NB4 (cell line): ENCODE measurements at places on chromosomes 7 and 10.

DNA sequence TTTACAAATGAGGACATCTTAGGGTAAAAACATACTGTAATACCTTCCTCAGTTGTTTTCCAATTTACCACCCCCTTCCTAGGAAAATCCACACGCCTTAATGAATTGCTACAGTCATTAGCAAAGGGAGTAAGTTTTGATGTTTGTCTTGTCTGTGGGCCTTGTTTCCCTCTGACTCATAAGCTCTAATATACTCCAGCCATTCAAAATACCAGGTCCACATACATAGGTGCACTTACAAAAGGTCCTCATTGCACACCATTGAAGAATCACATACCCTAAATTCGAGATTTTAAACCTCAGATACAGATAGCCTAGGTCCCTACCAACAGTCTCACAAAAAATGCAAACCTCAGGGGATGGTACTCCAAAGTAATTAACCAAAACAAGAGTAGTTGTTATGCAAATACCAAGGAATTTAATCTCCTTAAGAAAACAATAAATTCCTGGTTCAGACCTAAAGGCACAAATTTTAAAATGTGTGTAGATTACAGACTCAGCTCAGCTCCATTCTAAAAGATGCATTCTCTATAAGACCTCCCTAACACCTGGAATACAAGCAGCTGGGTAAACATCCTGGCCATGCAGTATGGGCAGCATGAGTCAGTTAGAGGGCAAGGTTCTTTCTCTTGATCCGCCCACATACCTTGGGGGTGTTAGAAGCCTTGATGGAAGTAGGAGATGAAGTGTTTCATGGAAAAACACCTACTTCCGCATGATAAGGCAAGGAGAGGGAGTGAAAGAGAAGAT lies 3.0 kb upstream of the LIPK start:
- DNase-seq = no peak

GRCh38 chr7:69439636-69440325 lies 158.5 kb upstream of the AUTS2 start:
- DNase-seq = no peak

DNA sequence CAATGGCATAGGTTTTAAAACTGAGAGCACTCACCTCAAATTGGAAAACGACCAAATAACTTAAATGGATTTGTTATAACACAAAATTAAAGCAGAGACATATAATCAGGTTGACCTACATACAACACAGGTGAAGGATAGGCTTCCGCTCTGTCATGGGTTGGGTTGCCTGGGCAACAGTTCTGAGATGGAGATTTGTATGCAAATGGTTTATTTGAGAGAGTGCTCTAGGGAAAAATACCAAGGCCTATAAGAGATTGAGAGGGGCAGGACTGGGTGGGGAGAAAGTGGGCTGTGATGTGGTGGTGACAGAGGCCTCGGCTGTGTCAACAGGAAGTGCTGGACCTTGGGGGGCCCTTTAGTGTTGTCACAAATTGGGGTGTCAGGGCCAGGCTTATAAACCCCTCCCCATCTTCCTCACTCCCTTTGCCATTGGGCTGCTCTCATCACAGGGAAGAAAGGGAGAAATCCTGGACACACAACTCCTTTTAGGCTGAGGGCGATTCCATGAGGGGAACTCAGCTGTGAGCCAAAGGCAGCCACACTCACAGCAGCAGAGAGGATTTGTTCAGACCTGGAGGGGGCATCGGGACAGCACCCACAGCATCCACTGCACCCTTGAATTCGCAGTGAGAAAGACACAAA lies 105.4 kb upstream of the LYZL1 start:
- DNase-seq = no peak

- peak; percentile 63 for DNase-seq
Observed at GRCh38 chr7:75639071-75639885, 99.5 kb downstream of the HIP1 start.

- no peak for DNase-seq
Observed at GRCh38 chr7:108055611-108056021, 52.7 kb upstream of the LAMB1 start.

DNA sequence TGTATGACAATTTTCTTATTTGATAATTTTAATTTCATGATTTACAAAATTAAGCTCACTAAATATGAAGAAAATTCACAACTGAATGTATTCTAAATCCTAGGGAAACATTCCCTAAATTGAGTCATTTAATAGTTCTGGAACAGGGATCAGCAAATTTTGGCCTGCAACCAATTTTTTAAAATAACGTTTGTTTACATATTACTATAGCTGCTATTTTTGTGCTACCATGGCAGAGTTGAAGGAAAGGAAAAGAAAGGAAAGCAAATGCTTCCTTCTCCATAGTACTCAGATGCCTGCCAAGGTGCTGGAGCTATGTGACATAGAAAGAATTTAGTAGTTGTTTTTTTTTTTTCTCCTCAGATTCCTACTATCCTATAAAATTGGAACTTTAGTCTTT lies 1307.7 kb upstream of the LRRTM3 start:
- DNase-seq = no peak

DNA sequence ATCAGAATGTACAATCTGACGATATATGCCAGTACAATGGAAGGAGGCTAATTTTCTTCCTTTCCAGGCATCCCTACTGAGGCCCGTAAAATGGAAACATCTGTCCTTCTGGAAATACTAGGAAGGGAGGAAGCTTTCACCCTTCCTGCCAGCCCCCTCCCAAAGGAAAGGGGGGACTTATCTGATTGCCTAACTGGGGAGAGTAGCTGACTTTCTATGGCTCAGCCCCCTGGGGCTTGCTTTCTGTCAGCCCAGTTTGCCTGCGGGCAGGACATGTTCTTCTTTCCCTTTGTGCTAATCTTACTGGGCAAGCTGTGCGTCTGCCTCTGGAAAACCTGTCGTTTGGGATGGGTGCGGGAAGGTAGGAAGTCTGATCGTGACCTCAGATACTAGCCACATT lies 508.9 kb downstream of the SUGCT start:
- DNase-seq = no peak

DNA sequence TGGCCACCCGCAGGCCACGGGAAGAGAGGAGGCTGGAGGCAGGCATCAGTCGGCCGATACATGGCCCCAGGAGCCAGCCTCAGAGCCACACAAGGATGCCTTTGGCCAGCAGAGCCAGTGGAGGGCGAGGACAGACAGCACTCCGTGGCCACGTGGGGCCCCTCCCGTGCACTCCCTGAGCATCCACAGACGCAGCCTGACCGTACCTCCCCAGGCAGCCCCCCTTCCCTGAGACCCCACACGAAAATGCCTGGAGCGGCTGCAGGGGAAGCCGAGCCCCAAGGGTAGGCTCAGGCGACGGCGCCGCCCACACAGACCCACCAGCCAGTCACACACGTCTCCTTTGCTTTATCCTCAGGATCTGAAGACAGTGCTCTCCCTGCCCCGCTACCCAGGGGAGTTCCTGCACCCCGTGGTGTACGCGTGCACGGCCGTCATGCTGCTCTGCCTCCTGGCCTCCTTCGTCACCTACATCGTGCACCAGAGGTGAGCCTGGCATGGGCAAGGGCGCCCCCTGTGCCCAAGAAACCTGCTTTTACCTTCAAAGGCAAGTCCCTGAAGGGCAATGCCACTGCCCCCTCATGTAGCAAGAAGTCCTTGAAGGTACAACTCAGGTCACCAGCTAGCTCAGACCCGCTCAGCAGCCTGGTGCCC lies 9.0 kb downstream of the ADGRA1 start:
- DNase-seq = peak; percentile 19

- DNase-seq = no peak
Observed at GRCh38 chr7:139844779-139845442, 15.8 kb downstream of the TBXAS1 start.

GRCh38 chr10:48517911-48518811 lies 86.7 kb downstream of the ARHGAP22 start:
- peak; percentile 35 for DNase-seq

DNA sequence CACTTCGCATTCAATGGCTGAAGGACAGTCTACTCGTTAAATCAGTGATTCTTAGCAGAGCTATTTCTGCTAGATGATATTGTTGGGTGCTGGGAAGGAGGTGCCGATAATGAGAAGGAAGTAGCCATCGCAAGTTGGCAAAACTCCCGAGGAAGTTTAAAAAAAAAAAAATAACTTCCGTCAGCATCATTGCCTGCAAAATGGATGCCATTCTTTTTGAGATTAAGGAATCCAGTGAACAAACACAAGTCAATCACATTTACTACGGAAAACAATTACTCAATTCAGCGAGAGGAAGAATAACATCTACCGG lies 74.4 kb upstream of the SFMBT2 start:
- DNase-seq = no peak

DNA sequence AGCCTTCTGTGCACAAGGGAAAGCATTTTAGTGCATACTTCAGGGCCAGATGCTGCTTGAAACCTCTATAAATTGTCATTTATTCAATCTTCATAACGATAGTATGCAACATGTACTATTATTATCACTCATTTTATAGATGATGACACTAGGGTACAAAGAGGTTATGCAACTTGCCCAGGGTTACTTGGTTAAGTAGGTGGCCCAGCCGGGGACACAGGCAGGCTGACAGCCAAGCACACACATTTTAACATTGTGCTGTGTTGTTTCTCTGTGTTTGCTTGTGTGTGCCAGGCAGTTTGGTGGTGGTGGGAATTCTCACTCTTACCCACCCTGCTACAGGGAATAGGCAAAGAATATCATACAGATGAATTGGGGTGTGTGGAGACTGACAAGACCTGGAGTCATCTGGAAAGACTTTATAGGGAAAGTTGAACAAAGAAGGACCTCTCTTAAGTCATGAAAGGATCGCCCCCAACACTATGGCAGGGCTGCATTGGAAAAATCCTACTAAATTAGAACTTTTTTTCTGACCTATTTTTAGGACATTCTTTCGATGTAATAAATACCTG lies 98.9 kb downstream of the MKX start:
- DNase-seq = no peak

DNA sequence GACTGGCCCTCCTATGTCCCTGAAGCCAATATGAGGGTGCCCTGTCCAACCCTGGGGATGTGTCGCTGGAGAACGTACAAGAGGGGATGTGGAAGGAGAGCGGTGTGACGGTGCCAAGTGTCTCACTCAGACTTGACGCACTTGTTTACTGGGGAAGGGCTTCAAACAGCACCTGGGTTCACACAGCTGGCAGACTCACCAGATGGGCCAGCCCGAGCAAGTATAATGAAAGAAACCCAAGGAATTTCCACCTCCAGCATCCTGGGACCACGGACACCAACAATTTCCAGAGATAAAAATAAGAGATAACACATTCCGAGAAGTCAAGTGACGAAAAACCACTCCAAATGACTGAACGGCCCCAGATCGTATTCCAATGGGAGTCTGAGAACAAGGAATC lies 5.3 kb downstream of the ATP5MF start:
- no peak for DNase-seq

DNA sequence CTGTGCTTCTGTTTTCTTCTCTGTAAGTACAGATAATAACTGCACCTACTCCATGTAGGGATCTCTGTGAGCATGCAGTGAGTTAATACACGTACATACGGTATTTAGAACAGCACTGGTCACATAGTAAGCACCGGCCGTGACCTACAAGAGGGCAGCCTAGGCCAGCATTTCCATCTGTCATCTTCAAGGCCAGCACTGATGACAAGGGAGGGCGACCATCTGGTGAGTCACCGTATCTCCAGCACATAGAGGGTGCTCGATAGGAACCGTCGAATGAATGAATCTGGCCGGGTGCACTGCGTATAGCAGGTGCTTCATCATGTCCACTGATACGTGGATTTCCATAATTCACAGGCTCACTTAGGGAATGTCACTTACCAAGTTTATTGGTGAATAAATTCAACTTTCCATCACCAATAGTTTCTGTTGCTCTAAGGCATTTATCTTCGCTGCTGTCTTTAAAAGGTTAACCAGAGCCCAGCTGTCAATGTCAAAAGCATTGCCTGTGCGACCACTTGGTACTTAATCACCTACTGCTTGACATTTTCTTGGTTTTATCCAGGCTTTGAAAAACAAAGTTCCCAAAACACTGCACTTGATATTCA lies 8.3 kb downstream of the NOD1 start:
- no peak for DNase-seq

DNA sequence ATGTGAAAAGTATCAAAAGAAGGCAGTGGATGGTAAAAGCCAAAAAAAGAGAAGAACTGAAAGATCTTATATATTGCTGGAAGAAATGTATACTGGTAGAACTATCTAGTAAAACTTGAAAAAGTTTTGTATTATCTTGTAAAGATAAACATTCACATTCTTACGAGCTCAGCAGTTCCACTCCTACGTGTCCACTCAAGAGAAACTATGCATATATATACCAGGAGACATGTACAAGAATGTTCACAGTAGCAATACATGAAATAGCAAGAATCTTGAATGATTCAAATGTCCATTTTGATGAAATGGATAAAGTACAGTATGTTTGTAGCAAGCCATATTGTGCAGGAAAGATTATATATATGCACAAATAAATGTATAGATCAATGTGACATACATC lies 155.0 kb downstream of the RNF133 start:
- no peak for DNase-seq

- no peak for DNase-seq
Observed at GRCh38 chr10:31645786-31646185, 282.8 kb downstream of the ARHGAP12 start.

DNA sequence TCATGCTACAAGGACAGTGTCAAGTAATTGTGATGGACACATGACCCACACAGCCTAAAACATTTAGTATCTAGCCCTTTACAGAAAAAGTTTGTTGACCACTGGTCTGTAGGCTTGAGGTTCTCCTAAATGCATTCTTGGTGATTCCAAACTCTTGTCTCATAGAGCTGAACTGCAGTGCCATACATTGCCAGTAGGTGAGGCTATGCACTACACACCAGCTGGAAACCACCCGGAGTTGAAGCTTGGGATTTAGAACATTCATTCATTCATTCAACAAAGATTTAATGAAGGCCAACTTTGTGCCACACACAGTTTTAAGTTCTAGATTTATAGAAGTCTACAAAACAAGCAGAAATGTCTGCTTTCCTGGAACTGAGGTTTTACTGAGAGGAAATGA lies 77.3 kb upstream of the TCF7L2 start:
- peak; percentile 15 for DNase-seq

DNA sequence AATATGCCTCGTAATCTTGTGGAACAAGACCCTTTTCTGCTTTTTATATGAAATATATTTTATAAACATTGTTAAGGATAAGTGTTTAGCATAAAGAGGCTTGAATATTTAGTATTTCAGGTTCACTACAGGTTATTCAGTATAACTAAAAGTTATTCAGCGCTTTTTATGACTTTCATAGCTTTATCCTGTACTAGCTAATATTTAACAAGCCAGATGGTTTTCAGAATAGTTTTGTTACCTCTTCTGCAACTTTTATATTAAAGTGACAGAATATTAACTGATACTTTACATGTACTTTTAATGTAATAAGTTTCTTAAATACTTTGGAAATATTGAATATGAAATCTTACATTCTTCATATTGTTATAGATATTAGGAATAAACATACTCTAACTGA lies 75.4 kb downstream of the CYP51A1 start:
- DNase-seq = no peak

GRCh38 chr7:117654780-117655179 lies 175.0 kb downstream of the CFTR start:
- no peak for DNase-seq

GRCh38 chr10:228366-228765 lies 93.1 kb downstream of the ZMYND11 start:
- DNase-seq = no peak

GRCh38 chr10:126387931-126388911 lies at the start of gene ADAM12:
Gene ADAM12, minus strand, starts transcription at chr10:126388477. Its CDS starts 332 bp downstream, at chr10:126388145.
- no peak for DNase-seq
